ENCODE measurements at places on chromosomes 1 and 21. TPM values are rescaled to one million over a fixed set of nuclear protein-coding genes. Genes with fewer than 3 reads are reported as not detected.

Gene RNU1-1
- total RNA-seq, result under 0.01 TPM

Gene PLEKHN1
- total RNA-seq, result 0.88 TPM

Gene AQP10
- not detected for total RNA-seq

Gene KDM1A
- total RNA-seq, result 103 TPM

Gene FAM110D
- not detected for total RNA-seq

Gene PRAMEF27
- total RNA-seq, result not detected

Gene GSTM1
- not detected for total RNA-seq

Gene C1orf115
- 0.36 TPM for total RNA-seq

DNA sequence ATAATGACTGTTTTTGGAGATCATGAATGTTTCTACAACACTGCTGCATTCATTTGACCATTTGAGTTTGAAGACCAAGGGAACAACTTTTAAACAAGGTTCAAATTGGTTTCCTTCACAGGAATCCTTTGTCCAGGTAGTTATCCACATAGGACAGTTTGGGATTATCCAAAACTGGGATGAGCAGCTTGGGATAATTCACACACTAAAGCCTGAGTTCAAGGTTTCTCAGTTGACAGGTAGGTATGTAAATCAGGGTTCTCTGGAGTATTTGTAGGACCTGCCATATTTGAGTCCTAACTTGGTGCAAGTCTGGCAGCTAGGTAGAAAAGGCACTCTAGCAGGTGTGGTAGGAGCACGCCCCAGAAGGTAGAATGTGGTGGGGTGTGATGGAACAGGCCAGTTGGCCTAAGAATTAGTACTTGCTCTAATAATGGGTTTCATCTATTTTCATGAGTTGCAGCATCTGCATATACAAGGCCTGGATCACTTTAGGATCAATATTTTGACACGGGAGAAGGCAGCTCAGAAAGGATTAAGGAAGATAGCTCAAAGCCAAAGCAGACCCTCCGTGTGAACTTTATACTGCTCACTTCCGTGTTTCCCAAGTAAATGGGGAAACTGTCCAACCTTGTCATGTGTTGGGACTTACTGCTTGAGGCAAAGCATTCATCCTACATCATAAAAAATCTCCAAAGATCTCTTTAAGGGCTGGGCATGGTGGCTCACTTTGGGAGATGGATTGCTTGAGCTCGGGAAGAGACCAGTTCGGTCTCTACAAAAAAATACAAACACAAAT lies 14.1 kb upstream of the RAB42 start:
- DNase-seq, result peak; percentile 63

GRCh38 chr1:73673971-73674370 lies 524.0 kb downstream of the LRRIQ3 start:
- no peak for DNase-seq

DNA sequence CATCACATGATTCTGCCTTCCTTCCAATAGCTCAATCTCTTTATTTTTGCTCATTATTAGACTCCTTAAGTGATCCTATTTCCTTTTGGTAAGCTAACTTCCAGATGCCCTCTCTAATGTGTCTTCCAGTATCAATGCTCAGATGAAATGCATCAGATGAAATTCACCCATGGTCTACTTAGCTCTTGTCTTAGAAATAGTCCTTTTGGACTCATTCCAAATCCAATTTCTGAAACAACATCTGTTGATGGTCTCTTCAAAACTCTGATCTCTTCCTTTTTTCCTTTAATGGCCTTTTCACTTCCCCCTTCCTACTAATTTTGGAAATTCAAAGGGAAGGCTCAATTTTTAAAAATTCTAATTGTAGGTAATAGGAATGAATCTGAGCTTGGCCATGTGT lies 81.1 kb upstream of the GREM2 start:
- no peak for DNase-seq

GRCh38 chr1:231893400-231894102 lies 267.0 kb downstream of the DISC1 start:
- DNase-seq, result no peak

All from osteoblast (primary cell).